Activated CD4-positive, CD25-positive, alpha-beta regulatory T cell (primary cell): ENCODE measurements at places on chromosomes 12 and 14.

- no peak for DNase-seq
These were observed 28.2 kb downstream of the ST8SIA1 start for GRCh38 chr12:22306311-22306710.

GRCh38 chr14:64213086-64213485 lies 81.1 kb downstream of the ESR2 start:
- DNase-seq = no peak

GRCh38 chr14:33259764-33260163 lies 321.1 kb downstream of the NPAS3 start:
- no peak for DNase-seq

DNA sequence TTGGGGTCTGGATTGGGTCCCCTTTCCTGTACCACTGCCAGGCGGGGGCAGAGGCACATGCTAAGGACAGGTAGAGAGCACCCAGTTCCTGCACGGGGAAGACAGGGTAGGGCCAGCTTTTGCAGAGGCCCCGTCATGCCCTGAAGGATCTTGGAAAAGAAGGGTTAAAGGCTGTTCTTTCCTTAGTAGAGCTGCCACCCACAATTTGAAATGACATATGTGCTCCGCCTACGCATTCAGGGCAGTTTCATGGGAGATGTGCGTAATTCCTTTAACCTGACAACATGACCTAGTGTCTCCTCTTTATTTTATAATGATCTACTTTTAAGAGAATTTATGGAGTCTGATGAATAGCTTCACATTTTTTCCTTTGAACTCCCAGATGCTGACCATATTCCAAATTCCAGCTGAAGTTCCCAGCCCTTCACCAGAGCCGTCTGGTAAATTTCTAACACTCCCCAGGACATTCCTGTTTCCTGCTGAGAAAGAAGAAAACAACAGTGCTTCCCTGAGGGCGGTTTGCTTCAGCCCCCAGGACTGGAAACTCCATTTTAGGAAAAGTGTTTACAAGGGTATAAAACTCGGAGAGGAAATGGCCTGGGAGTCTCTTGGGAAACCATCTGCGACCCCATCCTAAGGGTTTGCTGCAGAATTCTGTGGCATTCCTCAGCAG lies 58.9 kb upstream of the PLEKHG3 start:
- no peak for DNase-seq

GRCh38 chr14:59091404-59091803 lies 97.1 kb upstream of the DAAM1 start:
- DNase-seq = no peak

GRCh38 chr12:27762757-27763156 lies 17.3 kb upstream of the KLHL42 start:
- DNase-seq = no peak

GRCh38 chr14:85003805-85004204 lies 526.1 kb upstream of the FLRT2 start:
- DNase-seq = no peak

GRCh38 chr14:82757776-82758175 lies 1224.1 kb upstream of the SEL1L start:
- no peak for DNase-seq

DNA sequence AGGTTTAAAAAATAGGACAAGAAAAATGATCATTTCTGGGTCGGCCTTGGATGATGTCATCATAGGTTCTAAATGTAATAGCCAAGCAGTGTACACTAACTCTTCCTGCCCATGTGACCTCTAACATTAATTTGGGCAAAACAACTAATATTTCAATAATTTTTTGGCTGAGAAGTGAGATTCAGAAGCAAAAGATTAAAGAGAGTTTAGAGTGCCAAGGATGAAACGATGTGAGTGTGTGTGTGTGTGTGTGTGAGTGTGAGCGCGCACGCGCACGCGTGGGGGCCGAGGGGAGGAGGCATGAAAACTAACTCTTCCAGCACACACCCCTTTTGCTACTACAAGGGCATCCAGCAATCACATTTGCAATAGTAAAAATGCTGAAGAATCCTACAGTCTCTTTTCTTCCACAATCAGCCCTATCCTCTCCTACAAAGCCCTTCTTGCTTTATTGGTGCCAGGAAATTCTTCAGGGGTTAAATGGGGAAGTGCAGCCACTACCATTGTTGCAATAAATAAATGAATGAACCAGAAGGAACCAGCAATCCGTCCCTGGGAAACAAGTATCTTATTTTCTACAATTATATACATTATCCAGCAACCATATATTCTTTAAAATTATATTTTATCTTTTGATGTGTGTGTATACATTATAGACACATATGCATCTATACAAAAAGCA lies 52.9 kb downstream of the PEBP1 start:
- DNase-seq = no peak

DNA sequence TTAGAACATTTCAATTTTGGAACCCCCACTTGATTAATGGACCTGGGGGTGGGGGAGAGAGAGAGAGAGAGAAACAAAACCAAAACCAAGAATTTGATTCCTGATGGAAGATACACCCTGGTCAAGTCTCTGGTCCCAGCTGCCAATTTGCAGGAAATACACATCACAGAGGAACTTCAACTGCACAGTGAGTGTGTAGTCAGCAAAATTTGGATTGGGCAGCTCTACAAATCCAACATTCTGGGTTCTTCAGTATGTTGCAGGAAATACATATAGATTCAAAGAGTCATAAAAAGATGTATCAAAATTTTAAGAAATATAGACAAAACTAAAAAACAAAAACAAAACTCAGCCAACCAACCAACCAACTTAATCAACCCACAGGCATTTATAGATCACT lies 17.4 kb downstream of the DNAH10 start:
- DNase-seq = no peak

DNA sequence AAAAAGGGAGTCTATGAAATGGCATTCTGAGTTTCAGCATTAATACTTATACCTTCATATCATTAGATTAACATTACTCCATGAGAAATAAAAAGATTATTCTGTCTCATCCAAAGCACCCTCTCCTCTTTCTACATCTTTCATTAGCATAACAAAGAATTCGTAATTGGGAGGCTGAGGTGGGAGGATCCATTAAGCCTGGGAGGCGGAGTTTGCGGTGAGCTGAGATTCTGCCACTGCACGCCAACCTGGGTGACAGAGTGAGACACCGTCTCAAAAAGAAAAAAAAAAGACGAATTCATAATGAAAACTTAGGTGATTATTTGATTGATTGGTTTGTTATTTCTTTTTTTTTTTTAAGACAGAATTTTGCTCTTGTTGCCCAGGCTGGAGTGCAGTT lies 1.8 kb upstream of the CDK17 start:
- no peak for DNase-seq

GRCh38 chr14:77950371-77951063 lies 150.6 kb downstream of the ADCK1 start:
- DNase-seq = no peak

DNA sequence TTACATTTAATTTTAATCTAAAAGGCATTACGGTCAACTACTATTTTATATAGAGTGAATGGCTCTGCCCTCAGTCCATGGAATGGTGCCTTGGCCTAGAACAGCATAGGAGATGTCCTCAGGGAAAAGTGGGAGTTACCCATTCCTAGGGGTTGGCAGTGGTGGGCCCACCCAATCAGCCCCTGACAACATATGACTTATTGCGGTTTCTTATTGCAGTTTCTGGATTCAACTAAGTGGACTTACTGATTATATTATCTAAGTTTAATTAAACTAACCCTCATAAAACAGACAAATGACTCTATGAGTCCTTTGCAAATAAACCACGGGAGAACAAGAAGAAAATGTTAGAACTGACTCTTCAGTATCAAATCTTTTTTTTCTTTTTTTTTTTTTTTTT lies 2.3 kb upstream of the PPP2R5E start:
- no peak for DNase-seq

- no peak for DNase-seq
These were observed 63.1 kb upstream of the VASH1 start for GRCh38 chr14:76698191-76698590.

- no peak for DNase-seq
These were observed 11.5 kb downstream of the MYO1H start for GRCh38 chr12:109359131-109359690.

- DNase-seq = no peak
These were observed 3.5 kb upstream of the KRT1 start for GRCh38 chr12:52683575-52684300.

- DNase-seq = no peak
These were observed 17.0 kb downstream of the ZDHHC22 start for GRCh38 chr14:77124345-77125280.

- no peak for DNase-seq
These were observed 229.1 kb upstream of the PELI2 start for GRCh38 chr14:55889124-55889523.

- no peak for DNase-seq
These were observed 6.8 kb downstream of the CEP170B start for GRCh38 chr14:104871656-104872468.

DNA sequence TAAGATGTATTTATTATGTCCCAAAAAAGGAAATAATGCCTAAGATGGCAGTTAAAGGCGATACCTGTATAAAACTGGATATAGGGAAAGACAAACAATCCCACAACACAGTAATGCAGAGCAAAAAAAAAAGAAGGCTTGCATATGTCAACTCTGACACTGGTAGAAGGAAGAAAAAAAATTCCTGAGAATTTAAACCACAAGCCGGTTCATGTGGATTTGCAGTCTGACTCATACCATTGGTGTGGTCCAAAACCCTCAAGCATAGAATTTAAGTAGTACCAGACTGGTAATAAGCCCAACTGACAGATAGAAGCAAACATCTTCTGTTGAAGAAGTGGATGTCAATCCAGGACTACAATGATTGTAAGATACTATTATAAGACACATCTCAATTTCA lies 7.2 kb downstream of the DNAI7 start:
- no peak for DNase-seq

DNA sequence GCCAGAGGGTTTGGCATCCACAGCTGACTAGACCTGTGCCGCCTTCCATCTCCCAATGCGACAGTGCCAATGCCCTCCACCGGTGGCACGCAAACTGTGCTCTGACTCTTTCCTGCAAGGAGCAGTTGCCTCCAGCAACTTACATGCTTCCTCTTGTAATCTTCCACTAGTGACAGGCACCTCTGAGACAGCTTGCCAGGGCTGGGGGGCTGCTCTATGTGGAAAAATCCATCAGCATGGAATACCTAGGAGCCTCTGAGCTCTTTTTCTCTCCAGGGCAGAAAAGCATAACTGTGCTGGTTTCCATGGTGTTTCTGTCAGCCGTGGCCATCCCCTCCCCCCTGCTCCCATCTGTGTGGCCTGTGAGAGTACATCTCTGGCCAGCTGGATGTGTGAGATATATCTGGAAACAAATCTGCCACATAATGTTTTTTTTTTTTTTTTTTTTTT lies 110.6 kb downstream of the MYRFL start:
- no peak for DNase-seq

- no peak for DNase-seq
These were observed 27.1 kb downstream of the BMAL2 start for GRCh38 chr12:27359578-27360340.

GRCh38 chr14:35384455-35385041 lies 20.0 kb downstream of the NFKBIA start:
- DNase-seq = no peak

- no peak for DNase-seq
These were observed 612.0 kb downstream of the FLRT2 start for GRCh38 chr14:86141966-86142365.

- no peak for DNase-seq
These were observed 99.6 kb downstream of the RPS6KA5 start for GRCh38 chr14:90960818-90961217.

DNA sequence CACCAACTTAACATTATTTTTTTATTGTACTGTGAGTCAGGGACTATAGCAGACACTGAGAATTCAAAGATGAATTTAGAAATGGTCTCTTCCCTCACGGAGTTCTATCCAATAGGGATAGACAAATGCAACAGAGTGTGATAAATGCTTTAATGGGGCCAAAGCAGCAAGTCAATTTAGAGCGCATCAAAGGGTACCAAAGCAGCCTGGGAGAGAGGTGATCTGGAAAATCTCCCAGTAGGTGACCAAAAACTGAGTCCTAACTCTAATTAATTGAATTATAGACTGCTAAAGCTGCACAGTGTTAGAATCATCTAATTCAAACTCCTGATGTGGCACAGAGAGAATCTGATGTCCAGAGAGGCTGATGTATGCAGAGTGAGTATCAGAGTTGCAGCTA lies 2.6 kb downstream of the LIN7A start:
- no peak for DNase-seq

- no peak for DNase-seq
These were observed 799 bp downstream of the SLC38A6 start for GRCh38 chr14:60981633-60982455.

GRCh38 chr12:51362747-51363342 lies 16.4 kb upstream of the CELA1 start:
- DNase-seq = no peak

GRCh38 chr14:33062476-33062875 lies 123.8 kb downstream of the NPAS3 start:
- no peak for DNase-seq

- no peak for DNase-seq
These were observed 31.4 kb downstream of the FLVCR2 start for GRCh38 chr14:75609606-75610475.

DNA sequence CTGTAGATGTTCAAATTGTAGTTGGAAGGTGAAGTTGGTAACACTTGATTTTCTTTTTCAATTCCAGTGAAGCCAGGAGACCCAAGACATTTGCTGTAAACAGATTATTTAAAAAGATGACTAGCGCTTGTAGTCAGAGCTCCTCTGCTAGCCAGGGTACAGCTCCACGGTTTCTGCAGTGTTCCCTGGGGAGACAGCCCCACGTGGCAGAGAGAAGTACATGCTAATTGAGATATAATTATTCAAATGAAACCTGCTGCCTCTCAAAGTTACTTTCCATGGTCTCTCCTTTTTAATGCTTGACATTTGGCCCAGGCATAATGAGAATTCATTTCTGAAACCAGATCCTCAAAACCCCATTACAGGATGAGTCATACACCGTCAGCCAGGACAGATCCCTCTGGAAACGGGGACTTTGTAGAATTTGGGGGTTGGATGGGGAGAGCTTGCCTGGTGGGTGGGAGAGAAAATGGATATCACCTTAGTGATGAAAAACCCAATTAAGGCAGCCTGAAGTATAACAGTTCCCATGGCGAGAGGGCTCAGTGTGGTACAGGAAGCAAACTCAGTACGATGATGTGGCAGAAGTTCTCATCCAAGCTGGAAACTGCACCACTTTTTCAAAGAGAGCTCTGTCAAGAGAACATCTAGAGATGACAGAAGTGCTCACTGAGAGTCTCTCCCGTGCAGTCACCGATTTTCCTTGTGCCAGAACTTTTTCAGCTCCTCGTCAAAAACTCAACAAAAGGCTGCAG lies 637.7 kb upstream of the TMEM132C start:
- DNase-seq = no peak

DNA sequence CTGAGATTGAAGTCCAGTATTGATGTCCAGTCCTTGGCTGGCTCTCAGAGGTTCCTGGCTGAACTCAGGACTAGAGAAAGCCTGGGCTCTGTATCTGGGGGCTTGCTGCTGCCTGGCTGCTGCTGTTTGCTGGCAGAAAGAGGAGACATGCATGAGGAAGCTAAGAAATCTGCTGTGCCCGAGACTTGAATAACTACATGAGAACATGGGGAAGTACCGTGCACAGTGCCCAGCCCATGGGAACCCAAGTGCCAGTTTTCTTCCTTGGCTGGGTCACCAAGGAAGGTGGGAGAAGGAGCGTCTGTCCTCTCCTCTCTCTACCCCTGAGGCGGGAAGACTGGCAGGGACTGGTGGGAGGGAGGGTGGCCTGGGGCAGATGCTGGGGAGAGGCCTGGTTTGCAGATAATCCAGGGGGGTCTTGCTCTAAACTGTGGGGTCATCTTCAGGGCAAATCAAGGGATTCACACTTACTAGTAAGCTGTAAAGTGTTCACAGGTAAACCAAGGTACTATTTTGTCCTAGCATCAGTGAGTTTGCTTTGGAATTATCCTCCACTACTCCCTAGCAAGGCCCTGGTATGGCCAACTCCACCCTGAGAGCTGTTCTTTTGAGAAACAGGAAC lies 13.8 kb upstream of the ZFP36L1 start:
- DNase-seq = no peak
